ENCODE measurements at places on chromosomes 7 and 10. TPM values are rescaled to one million over a fixed set of nuclear protein-coding genes. Genes with fewer than 3 reads are reported as not detected.
A peak's percentile ranks its signal among the peaks of the same experiment; 100 is the strongest.

GRCh38 chr7:102061981-102062390 is 224.7 kb upstream of the SH2B2 start:
- no peak for DNase-seq

GRCh38 chr7:128830231-128831177 is at the start of gene FLNC:
Gene FLNC (plus strand): TSS chr7:128830406. CDS start chr7:128830638, 232 bp downstream.
- DNase-seq, result peak; percentile 93

DNA sequence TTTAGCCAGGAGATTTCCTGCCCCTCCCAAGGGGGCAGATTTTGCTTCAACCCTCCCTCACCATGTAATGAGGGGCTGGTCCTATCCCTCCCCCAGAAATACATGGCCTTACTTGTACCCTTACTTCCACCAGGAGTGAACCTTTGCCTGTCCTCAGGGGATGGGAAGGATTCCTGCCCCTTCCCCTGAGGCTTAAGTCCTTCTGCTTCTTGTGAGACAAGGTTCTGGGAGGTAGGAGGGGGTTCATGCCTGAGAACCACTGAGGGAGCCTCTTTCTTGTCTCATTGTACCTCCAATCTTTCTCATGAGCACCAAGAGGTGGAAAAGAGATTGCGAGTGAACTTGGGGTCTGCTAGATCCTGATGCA is 19.5 kb upstream of the MUC3A start:
- DNase-seq, result no peak

- DNase-seq, result no peak
Measured at GRCh38 chr7:15007507-15007906, 105.0 kb upstream of the DGKB start.

DNA sequence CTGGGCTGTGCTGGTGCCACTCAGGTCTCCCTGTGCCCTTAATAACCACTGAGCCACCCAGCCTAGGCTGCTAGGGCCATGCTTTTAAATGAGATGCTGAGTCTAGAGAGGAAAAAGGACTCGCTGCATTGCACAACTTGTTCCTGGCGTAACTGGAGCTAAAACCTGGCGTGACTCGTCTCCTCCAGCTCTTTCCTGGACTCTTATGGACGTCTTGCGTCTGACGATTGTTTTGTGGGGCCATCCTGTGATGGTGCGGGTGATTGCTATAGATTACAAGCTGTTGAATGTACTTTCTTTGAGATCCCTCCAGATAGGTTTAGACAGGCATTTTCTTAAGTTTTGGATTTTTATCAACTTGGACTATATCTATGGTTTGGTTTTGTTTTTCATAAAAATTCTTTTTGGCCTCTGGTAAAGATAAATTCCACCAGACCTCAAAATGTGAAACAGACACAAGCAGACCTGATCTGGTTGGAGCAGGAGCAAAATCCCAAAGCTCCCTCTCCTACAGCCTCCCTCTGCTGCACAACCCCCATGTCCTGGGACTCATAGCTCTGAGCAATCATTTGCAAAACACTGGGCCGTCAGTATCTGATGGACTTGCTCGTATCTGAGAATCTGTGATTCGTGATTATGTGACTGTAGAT is 230.3 kb downstream of the ARHGAP12 start:
- peak; percentile 95 for DNase-seq

ING3 gene
- total RNA-seq, result 11.4 TPM

GRID2IP gene
- total RNA-seq, result 2.2 TPM

GRCh38 chr7:106653488-106653887 is 7.5 kb downstream of the CCDC71L start:
- DNase-seq, result no peak

DNA sequence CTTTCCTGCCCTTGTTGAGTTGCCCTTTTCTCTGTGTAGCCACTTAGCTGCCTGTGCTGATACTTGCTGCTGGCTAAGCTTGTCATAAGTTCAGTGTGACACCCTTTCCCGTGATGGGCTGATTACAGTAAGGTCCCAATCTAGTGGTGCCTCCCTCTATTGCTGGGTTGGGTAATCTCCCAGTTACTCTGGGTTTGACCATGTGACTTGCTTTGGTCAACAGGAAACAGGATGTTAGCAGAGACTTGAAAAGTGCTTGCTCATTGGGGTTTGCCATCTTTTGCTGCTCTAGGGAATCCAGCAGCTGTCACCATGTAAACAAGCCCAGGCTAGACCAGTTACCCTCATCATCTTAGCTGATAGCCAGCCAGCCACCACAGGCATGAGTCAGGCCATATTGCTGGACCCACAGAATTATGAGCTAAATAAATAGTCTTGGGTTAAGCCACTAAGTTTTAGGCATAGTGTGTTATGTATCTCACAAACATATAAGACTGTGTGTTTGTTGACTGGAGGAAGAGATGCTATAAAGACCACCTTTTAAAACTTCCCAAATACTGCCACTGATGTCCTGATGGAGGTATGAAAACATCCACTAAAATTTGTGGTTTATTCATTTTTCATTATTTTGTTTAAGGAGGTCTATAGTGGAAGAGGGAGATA is 4.0 kb upstream of the LEP start:
- no peak for DNase-seq

DNA sequence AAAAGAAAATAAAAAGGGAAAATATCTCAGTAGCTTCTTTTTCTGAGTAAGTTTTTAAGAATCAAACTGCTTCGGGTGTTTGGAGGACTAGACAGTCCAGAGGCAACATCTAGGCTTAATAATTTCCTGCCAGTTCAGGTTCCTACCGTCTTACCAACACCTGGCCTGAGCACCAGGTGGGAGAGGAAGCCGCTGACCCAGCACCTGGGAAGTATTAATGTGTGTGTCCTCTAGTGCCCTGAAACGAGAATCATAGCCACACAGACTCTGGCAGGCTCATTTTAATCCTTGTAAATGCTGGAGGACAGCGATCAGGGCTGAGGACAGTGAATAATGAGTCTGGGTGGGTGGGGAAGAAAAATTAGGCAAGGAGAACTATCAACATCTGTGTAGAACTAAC is 137.4 kb downstream of the ZNF438 start:
- DNase-seq, result no peak

STEAP1 gene
- 0.27 TPM for total RNA-seq

FGL2 gene
- total RNA-seq, result 15.7 TPM

SPOCK2 gene
- total RNA-seq, result 3.9 TPM

DKK1 gene
- total RNA-seq, result 68.9 TPM

- DNase-seq, result no peak
Measured at GRCh38 chr7:122515404-122515803, 183.5 kb downstream of the RNF133 start.
